ENCODE measurements at places on chromosomes 11 and 22. TPM values are rescaled to one million over a fixed set of nuclear protein-coding genes. Genes with fewer than 3 reads are reported as not detected.

Gene GSTT2B
- total RNA-seq: 8.1 TPM

Gene TBX10
- total RNA-seq: not detected

Gene MIOX
- not detected for total RNA-seq

Gene NEFH
- 0.07 TPM for total RNA-seq

Gene VPREB1
- not detected for total RNA-seq

Gene HORMAD2
- total RNA-seq: not detected

Gene IRF7
- 4.4 TPM for total RNA-seq

Gene POTEH
- not detected for total RNA-seq

Gene UPK3A
- total RNA-seq: not detected

Gene GGTLC2
- total RNA-seq: not detected

Gene POU2AF3
- 0.33 TPM for total RNA-seq

Gene AMBRA1
- 26.4 TPM for total RNA-seq

Gene PLAAT4
- total RNA-seq: 1.3 TPM

Data from mammary epithelial cell (primary cell).